ENCODE measurements at places on chromosomes 11 and 22.

GRCh38 chr11:66315921-66316811 is 678 bp downstream of the CD248 start:
- DNase-seq, result no peak

DNA sequence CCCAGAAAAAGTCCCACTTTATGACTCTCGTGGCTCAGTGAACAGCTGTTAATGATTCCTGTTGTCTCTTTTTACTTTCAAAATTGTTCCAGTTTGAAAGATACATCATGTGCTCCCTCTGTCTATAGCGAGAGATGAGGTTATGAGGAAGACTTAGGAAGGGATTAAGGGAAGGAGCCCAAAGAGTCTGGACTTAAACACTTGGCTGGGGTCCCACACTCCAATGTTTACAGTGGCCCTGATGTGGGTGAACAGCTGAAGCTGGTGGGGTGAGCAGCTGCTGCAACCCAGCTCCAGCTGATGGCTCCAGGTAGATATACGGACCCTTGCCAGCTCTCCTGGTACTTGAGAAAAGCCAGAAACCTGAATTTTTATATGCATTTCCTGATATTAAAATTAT is 84.5 kb upstream of the PLET1 start:
- DNase-seq, result no peak

GRCh38 chr11:64875369-64876228 is 2.8 kb downstream of the EHD1 start:
- DNase-seq, result no peak

DNA sequence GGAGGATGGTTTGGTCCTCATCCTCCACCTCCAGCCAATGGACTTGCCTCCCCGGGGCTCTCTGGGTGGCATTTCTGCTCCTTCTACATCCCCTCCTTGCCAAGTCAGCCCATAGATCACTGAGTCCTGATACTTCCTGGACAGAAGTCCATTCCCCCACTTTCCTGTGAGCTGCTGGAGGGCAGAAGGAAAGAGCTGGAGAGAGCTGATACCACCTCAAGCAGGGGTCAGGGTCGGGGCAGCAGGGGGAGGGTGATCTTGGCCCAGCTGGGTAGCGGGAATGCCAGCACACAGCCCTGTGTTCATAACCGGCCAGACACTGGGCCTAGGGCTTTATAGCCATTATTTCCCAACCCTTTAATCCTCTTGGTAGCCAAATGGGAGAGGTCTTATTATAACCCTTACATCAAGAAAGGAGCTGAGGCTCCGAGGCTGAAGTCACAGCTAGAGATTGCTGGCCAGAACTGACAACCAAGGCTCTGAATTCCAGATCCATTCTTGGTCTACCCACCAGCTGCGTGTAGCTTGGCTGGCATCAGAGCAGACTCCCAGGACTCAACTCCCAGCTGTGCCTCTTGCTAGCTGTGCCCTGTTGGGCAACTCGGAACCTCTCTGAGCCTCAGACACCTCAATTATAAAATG is 39.9 kb downstream of the CD6 start:
- DNase-seq, result no peak

DNA sequence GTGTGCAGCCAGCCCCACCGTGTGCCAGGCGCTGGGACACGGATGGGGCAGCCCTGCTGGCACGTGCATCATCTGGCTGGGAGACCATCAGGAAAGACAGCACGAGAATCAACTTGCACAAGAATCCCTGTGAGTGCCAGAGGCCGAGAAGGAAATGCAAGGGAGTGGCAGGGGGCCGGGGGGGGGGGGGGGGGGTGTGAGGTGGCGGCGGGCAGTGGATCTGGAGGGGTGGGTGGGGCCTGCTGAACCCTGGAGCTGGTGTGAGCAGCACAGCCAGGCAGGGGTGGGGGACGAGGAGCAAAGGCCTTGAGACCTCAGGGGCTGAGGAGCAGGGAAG is 14.0 kb upstream of the FLRT1 start:
- DNase-seq, result no peak

All from NCI-H510A (cell line).